ENCODE measurements at places on chromosomes 4 and X.

DNA sequence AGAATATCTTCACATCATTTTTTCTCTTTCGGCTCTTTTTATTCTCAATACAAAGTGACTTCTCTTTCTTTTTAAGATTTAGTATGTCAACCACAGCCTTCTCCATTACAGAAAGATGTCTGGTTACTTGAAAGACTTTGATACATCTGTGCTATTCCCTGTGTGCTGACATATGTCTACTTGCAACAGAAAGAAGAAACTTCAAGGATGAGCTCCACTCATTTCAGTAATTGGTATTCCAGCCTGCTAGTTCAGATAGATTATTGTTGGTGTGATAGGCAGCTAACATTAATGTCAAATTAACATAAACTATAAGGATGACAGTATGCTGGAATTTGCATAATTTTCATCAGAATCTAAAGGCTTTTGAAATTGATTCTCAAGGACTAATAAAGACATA is 948.7 kb downstream of the PCDH18 start:
- DNase-seq: no peak

GRCh38 chrX:77450996-77451395 is 3.8 kb downstream of the FGF16 start:
- DNase-seq: no peak

- no peak for DNase-seq
Measured at GRCh38 chr4:148023512-148024181, 291.8 kb downstream of the ARHGAP10 start.

DNA sequence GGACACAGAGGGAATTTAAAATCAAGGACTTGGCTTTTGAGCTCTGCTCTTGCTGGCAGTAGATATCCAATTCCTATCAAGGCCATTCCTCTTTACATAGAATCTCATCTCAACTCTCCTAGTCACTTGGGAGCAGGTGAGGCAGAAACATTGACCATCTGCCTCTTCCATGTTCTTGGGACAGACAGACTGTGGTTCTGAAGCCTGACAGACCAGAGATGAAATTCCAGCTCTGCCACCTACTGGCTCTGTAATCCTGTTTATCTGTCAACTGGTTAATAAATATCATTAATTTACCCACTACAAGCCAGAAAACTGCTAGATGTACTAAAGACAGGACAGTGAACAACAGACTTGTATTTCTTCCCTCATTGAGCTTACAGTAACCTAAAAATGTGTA is 300.8 kb downstream of the ADGRL3 start:
- DNase-seq: no peak

GRCh38 chrX:151815398-151815797 is 80.9 kb downstream of the CNGA2 start:
- DNase-seq: no peak

- no peak for DNase-seq
Measured at GRCh38 chr4:138981930-138982390, 33.6 kb upstream of the NOCT start.

DNA sequence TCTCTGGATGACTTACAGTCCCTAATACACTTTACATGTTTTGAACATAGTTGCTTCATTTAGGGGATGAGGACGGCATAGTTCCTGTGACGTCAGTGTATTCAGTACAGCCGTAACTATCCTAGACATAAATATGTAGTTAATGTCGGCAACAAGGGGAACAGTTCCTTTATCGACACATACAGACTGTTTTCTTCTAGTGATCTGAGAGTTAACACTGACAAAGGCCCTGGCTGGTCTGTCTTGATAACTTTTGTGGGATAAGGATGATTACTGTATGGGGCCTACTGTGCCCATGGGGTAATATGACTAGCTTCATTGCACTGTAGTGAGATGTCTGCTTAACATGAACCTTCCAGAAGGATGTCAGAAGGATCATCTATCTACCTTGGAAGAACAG is 131.2 kb downstream of the ZNF518B start:
- no peak for DNase-seq

DNA sequence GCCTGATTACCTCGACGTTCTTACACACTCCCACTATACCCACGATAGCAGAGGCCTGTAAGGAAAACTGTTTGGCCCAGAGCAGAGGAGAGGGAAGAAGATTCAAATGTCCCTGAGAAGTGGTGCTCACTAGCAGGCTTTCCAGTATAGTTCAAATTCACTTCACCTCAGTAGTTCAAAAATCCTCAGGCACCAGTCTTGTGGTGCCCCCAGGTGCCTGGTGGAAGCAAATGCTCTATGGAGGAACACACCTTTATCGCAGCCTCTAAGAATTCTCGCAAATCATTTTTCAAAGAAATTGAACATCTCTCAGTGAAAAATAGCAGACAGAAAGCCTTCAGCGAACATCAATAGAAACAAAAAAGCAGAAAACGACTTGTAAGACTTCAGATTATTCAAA is 12.2 kb upstream of the MTMR1 start:
- DNase-seq: no peak

GRCh38 chr4:1401409-1402020 is 4.7 kb downstream of the NKX1-1 start:
- no peak for DNase-seq

DNA sequence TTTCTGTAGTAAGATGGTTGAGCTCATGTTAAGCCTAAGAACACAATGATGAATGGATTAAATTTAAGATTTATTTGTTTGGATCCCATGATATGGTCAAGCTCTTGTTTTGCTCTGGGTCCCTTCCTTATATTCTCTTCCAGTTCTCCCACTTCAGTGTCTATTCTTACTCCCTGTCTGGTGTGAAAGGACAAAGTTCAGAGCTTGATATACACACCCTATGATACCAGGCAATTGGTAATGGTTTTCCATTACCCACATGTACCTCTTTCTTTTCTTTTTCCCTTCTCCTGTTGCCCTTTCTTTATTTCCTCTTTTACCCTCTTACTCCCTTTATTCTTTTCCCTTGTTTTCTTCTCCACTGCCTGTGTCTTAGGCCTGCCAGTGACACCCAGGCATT is 223.6 kb downstream of the RAPGEF2 start:
- no peak for DNase-seq

GRCh38 chr4:184448821-184449220 is 25.5 kb downstream of the IRF2 start:
- peak; percentile 17 for DNase-seq

- DNase-seq: no peak
Measured at GRCh38 chr4:8015512-8015911, 75.9 kb upstream of the AFAP1 start.

- no peak for DNase-seq
Measured at GRCh38 chr4:127307996-127308395, 324.8 kb upstream of the INTU start.

GRCh38 chr4:117417856-117418255 is 332.5 kb upstream of the TRAM1L1 start:
- no peak for DNase-seq

- DNase-seq: no peak
Measured at GRCh38 chr4:234178-234577, 71.1 kb downstream of the ZNF732 start.

- DNase-seq: no peak
Measured at GRCh38 chr4:76626686-76627465, 191.8 kb downstream of the SHROOM3 start.

GRCh38 chr4:39032218-39033085 is at the start of gene TMEM156:
TMEM156 (minus strand) TSS chr4:39032409; CDS start chr4:39032313, 96 bp downstream.
- peak; percentile 86 for DNase-seq

DNA sequence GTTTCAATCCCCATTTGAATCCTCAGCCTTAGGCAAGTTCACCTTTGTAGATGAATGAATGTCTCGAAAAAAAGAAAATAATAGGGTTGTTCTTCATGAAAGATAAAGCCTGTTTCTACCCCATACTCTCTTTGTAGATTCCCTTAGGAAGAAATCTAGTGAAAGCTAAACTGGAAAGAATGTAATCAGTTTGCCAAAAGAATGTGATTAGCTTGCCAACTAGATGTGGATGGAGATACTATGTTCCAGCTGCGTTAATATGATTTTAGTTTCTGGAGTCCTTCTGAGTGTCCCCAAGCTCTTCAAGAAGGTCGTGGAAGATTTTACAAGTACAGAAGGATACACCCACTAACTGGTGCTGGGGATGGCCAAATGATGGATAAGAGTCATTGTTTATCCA is 162.3 kb upstream of the EDNRA start:
- no peak for DNase-seq

- peak; percentile 22 for DNase-seq
Measured at GRCh38 chr4:55312489-55313101, 33.4 kb upstream of the SRD5A3 start.

- DNase-seq: no peak
Measured at GRCh38 chr4:101784957-101785356, 5.6 kb upstream of the BANK1 start.

DNA sequence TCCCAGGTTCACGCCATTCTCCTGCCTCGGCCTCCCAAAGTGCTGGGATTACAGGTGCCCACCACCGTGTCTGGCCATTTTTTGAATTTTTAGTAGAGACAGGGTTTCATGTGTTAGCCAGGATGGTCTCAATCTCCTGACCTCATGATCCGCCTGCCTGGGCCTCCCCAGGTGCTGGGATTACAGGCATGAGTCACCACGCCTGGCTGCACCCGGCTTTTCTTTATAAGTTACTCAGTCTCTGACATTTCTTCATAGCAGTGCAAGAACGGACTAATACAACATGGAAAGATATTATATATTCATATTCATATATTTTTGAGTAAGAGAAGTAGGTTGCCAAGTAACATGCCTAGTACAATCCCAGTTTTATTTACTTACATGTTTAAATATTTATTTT is 22.9 kb downstream of the SHROOM3 start:
- no peak for DNase-seq

DNA sequence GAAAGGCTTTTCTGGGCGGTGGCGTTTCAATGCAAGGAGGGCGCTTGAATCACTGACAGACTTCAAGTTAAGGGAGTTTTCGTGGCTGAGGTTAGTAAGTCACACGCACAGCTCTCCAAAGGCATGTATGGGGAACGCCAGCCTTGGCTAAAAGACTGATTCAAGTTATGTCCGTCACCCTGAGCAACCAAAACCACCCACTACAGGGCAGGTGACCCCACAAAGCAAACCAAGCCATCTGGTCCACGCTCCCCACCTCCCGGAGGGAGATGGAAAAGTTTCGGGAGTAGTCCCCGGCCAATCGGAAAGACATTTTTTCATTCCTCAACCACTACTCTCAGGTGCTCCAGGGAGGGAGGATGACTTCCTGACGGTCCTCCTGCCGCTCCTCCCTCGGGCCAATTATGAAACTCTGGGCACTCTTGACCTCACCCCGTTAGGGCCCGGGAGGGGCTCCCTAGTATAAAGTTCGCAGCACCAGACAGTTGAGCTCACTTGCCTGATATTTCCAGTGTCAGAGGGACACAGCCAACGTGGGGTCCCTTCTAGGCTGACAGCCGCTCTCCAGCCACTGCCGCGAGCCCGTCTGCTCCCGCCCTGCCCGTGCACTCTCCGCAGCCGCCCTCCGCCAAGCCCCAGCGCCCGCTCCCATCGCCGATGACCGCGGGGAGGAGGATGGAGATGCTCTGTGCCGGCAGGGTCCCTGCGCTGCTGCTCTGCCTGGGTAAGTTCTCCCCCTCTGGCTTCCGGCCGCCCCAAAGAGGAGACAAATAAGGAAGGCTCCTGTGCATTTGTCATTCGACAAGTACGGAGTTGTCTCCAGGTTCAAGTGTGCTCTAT is at the start of gene EREG:
Gene EREG, plus strand, starts transcription at position 494 of the 840 bp plus-strand sequence. Its CDS starts 164 bp downstream, at position 658.
- no peak for DNase-seq

DNA sequence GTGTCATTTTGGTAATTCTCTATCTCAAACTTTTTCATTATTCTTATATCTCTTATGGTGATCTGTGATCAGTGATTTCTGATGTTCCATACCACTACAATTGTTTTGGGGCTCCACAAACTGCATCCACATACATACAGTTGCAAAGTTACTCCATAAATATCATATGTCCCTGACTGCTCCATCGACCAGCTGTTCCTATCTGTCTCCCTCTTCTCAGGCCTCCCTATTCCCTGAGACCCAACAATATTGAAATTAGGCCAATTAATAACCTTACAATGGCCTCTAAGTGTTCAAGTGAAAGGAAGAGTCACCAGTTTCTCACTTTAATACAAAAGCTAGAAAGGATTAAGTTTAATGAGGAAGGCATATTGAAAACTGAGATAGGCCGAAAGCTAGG is 108.7 kb downstream of the ANAPC10 start:
- DNase-seq: no peak

DNA sequence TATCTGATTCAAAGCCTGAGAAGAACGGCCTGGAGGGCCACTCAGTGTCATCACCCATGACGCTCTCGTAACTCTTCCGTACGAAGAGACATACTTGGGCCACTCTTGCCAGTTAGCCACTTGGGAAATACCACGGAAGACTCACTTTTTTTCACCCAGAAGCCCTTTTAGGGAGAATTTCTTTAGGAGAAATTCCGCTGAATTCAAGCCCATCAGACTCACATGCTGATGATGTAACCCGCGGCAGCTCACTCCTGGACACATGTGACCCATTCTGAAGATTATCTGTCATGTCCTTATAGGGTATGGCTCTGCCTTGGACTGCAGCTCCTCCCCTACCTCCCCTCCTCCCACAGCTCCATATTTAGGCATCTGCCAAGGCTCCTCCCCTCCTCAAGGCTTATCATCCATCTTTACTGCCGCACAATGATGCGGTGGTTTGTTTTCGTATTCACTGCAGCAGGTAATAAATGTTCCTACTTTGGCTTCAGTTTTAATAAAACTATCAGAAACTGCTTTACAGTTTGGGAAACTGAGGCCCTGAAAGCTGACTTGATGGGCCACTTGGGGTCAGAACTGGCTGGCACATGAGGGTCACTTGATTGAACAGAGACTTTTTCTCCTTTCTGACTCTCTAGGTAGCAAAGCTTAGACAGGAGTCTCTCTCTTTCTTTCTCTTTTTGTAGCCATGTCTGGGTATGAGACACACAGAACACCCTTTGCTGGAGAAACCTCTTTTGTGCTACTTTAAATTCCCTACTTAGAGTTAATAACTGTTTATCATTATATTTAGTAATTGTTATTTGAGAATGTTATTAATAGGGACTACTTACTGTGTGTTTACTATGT is 42.1 kb downstream of the RHOH start:
- DNase-seq: peak; percentile 88

DNA sequence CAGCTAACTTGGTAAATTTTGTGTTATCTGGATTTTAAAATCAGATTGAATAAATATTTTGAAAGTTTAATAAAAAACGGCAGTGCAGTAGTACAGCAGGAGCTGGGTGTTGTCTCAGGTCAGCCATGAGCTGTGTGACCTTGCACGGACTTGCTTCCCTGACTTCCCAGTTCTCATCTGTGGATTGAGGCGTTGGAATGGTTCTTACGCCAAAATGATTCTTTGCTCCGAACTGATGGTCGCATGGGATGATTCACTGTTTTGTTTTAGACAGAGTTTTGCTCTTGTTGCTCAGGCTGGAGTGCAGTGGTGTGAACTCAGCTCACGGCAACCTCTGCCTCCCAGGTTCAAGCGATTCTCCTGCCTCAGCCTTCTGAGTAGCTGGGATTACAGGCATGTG is 45.0 kb downstream of the RGS12 start:
- DNase-seq: no peak

GRCh38 chr4:133865612-133866327 is 335.8 kb downstream of the PABPC4L start:
- no peak for DNase-seq

DNA sequence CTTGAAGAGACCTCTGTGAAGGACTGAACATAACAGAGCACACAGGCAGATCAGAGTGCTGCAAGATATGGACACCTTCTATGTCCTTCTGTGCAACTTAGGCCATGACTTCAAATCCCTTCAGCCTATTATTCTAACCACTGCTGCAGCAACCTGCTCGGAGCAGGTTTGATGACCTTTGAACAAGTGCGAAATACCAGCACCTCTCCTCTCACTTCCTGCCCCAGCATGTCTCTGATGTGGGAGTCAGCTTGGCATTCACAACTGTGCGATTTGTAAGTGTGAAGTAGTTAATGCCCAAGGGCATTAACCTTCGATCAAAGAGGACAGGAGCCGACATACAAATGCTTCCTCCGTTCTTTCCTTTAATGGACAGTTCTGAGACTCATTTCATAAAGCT is 1.6 kb upstream of the EXOC1 start:
- DNase-seq: no peak
